ENCODE measurements at places on chromosomes 12 and 14.

DNA sequence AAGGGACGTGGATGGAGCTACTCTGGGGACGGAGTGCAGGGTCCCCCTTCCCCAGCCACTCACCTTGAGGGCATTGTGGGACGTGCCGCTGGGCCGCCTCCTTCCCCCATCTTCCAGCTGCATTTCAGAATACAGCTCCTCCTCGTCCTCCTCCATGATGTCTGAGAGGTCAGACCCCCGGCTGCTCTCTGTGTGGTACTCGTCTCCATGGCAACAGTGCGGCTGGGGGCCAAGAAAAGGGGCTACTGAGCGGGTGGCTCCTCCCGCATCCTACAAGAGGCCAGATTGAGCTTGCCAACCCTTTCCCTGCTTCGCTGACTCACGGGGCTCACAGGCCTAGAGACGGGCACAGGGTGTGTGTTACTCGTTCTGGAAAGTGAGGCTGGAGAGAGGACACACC lies 90.4 kb downstream of the PIWIL1 start:
- DNase-seq: peak; percentile 36

DNA sequence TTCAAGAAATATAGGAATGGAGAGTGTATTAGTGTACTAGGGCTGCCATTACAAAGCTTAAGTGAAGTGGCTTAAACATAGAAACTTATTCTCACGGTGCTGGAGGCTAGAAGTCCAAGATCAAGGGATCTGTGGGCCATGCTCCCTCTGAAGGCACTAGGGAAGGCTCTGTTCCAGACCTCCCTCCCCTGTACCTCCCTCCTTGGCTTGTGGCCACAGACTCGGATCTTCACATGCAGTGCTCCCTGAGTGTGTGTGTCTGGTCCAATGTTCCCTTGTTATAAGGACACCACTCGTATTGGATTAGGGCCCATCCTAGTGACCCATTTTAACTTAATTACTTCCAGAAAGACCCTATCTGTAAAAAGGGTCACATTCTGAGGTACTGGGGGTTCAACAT lies 225.6 kb downstream of the VRK1 start:
- no peak for DNase-seq

- no peak for DNase-seq
Measured at GRCh38 chr12:31832740-31833729, 104.2 kb upstream of the AMN1 start.

DNA sequence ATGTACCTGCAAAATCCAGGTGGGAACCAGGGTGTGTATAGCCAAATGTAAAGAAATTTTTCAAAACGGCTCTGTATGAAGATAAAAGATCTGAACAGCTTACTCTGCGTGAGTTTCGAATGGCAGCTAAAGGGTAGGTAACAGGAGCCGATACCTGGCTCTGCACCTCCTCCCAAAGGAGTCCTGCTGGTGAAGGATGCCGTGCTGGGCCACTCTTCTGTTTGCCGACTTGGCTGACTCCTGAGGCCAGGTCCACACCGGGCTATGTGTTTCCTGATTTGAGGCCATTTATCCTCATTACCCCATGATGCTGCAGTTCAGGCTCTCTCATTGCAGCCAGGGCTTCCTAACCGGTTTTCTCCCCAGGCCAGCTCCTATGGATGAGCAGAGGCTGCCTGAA lies 244.6 kb downstream of the SLC41A2 start:
- DNase-seq: no peak

- no peak for DNase-seq
Measured at GRCh38 chr14:67018720-67019119, 170.5 kb upstream of the GARIN2 start.

- DNase-seq: no peak
Measured at GRCh38 chr14:39459795-39460478, 27.7 kb upstream of the FBXO33 start.

DNA sequence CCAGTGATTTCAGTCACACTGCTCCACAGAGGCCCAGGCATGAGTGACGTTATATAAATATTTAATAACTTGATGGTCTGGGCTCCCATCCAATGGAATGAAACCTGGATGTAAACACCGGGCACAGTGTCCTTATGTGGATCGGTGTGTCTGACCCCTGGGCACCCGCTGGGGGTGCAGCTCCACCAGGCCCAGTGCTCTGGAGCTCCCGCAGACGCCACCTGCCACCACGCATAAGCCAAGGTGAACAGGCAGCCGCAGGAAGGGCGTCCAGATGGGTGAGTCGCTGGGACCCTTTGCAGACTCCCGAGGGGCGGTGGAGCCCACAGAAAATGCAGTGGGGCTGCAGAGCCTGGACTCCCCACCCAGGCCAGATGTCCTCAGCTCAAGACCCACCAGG lies 121.6 kb downstream of the SCARB1 start:
- peak; percentile 4 for DNase-seq
